Activated CD8-positive, alpha-beta memory T cell treated with anti-CD3 and anti-CD28 coated beads, Interleukin-2, amount 10 ng/mL, durations not matched to agents 7 days and 5 days (primary cell): ENCODE measurements at places on chromosomes 1 and 21. TPM values are rescaled to one million over a fixed set of nuclear protein-coding genes. Genes with fewer than 3 reads are reported as not detected.

KRTAP21-2 gene
- not detected for total RNA-seq

PADI4 gene
- total RNA-seq, result 0.41 TPM

AGMAT gene
- total RNA-seq, result 12.4 TPM

MRPS6 gene
- total RNA-seq, result 82.9 TPM

CLIC6 gene
- total RNA-seq, result 0.47 TPM

JAM2 gene
- 0.26 TPM for total RNA-seq

S1PR1 gene
- total RNA-seq, result 56.0 TPM
